ENCODE measurements at places on chromosomes 6 and 20.

- DNase-seq = no peak
These were observed 114.6 kb upstream of the RIPOR2 start for GRCh38 chr6:25050356-25050755.

- no peak for DNase-seq
These were observed 742.0 kb downstream of the KIF16B start for GRCh38 chr20:15831201-15831600.

GRCh38 chr6:144066741-144067484, 28.5 kb downstream of the SF3B5 start:
- no peak for DNase-seq

DNA sequence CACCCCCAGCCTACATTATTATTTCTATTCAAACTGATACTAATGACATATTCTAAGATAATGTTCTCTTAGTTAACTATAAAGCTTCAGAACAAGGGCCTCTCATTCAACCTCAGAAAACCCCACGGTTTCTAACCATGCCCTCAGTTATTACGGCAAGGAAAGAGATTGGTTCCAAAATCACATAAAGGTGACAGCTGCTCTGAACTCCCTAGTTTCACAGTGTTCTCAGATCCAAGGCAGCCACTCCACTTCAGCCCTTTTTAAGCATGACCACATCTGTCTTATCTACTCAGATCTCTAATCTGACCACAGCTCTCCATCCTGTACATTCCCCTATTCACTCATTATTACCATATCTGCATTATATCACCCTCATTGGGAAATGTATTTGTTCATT, 98.8 kb upstream of the CEP85L start:
- DNase-seq = no peak

- DNase-seq = no peak
These were observed 156.9 kb upstream of the SOX4 start for GRCh38 chr6:21436625-21437024.

DNA sequence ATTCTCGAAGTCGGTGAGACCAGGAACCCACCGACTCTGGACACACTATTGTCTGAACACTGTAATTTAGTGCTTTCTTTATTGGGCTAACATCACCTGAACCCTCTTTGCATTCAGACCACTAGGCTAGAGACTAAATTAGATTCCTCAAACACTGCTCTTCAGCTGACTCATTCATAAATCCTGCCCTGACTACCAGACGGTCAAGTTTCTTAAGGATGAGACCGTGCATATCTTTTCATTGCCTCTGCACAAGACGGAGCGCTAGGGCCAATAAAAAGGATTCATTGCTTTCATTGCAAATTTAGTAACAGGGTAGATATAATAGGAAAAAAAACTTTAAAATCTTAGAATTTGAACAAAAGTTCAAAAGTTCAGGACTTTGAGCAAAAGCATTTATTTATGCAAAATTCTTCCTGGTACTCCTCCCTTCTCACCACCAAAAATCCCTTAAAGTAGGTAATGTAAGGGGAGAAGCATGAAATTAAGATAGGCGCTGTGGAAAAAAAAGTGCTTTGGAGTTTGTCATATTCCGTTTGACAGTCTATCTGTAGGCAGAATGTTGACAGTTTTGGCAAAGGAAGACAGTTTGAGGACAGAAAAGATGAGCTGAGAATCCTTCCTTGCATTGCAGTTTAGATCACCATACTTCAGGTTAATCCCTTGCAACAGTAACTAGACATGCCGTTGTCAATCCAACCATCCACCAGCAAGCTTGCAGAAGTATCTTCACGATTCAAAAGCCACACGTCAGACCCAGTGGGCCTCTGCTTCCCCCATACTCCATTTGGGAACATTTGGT, 328.6 kb upstream of the JARID2 start:
- DNase-seq = no peak

- DNase-seq = no peak
These were observed 19.2 kb upstream of the PTGIS start for GRCh38 chr20:49587111-49587570.

DNA sequence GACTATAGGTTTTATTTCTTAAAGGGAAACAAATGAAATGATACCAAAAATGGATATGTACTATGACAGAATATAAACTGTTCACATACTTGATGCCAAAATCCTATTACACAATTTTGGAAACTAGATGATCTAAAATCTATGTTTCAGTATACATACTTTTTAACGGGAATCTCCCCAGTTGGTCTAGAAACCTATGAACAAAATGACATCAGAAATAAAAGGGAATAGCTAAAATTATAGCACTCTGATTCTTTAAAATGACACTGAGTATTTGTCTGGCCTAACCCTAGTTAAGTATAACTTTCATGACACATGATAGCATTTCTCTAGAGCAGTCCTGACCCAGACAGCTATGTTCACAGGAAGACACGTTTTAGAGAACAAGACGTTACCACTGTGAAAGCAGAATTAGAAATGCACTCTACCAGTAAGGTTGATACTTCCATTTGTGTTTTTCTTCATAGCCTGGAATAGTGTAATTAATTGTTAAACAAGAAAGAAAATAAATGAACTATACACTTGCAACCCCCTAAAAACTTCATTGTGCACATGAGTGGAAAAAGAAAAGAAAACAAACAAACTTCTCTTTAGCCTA, 3.3 kb downstream of the OSER1 start:
- DNase-seq = no peak

- no peak for DNase-seq
These were observed 4.8 kb downstream of the CDC25B start for GRCh38 chr20:3800878-3801260.

DNA sequence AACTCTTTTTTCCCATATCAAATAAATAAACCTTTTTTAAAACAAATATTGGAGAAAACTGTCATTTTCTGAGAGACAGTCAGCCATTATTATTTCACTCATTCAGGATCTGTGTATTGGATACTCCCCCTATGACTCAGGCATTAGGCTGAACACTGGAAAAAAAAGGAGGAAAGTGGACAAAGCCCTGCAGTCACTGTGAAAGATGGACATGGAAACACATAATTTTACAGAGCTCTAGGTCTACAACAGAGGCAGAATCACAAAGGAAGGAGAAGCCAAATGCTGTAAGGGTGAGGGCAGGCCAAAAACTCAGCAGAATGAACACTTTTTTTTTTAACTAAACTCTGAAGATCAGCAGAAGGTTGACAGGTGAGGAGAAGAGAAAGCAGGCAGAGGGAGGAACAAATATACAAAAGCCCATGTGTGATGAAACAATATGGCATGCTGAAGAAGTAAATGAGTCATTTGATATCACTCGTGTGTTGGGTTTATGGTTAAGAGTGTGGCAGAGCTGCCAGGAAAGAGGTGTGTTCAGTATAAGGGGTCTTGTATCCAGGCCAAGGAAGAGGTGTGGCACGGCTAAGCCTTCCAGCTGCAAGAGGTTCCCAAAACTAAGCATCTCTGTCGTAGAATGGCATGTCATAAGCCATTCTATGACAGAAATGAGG, 39.1 kb downstream of the EPB41L2 start:
- DNase-seq = no peak

Data from neural progenitor cell (in vitro differentiated cells).